Effector CD4-positive, alpha-beta T cell (primary cell): ENCODE measurements at places on chromosomes 11 and 22.

GRCh38 chr11:62432695-62433094, 13.9 kb downstream of the SCGB1A1 start:
- no peak for DNase-seq

DNA sequence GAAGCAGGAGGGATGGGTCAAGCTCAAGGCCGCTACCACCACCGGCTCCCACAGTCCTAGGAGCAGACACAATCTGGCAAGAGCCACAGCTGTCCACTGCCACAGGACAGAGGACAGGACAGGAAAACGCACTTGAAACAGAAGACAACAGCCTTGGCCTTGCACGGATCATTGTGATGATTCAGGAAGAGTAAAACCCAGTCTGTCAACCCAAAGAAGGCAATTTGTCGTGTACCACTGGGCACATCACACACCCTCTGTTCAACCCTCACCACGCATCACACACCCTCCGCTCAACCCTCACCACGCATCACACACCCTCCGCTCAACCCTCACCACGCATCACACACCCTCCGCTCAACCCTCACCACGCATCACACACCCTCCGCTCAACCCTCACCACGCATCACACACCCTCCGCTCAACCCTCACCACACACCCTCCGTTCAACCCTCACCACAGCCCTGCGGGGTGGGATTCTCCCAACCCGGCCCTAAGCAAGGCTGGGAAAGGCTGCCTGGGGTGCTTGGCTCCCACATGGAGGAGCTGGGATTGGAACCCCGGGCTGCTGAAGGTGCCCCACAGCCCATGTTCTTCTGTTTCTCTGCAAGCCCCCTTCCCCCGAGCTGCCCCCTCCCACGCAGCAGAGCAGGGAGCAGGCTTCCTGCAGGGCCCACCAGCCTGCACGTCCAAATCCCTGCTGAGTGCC, 11.3 kb upstream of the CDC42BPG start:
- DNase-seq = no peak

GRCh38 chr22:28430466-28431025, 249.1 kb downstream of the TTC28 start:
- DNase-seq = no peak

GRCh38 chr11:64092111-64092760, 56.5 kb downstream of the FLRT1 start:
- no peak for DNase-seq

DNA sequence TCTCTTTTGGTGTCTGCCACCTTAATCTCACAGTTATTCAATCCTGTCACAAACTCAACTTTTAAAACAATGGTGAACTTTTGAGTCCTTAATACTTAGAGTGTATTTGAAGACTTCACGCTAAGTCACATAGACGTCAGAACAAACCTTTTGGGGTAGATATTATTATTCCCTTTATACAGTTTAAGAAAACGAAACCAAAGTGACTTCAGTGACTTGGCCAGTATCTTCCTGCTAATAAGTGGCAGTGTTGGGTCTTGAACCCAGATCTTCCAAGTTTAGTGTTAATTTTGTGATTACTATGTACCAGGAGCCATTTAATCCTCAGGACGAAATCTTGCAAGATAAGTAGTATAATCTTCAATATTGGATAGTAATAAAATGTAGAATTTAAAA, 691 bp downstream of the CEP295 start:
- DNase-seq = no peak

DNA sequence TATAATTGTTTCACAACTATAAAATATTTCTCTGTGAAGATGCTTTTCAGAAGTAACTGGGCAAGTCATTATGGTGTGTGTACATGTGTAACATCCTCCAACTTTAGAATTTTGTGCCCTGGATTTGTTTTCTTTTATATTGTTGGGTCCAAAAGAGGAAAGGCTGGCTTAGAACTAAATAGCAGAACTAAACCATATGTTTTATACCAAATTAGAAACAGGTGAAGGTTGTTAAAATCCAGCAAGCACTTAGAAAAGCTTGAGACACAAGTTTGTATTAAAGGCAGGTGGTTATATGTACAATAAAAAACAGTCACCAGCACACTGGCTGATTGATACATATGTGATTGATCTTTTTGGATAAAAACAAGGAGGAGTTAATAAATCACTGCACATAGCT, 158.5 kb downstream of the WNT11 start:
- no peak for DNase-seq

- no peak for DNase-seq
Observed at GRCh38 chr11:75513250-75513649, 12.5 kb downstream of the GDPD5 start.

- no peak for DNase-seq
Observed at GRCh38 chr22:29722587-29722986, 2.8 kb downstream of the CABP7 start.

- DNase-seq = no peak
Observed at GRCh38 chr11:76162336-76163288, 43.7 kb downstream of the WNT11 start.
